Anterior cingulate cortex (tissue), 58 donors: ENCODE measurements at places on chromosomes 7 and 10.
A peak's percentile ranks its signal among the peaks of the same experiment; 100 is the strongest.

- no peak for DNase-seq
These were observed 301.0 kb downstream of the LHFPL3 start for GRCh38 chr7:104629408-104629807.

DNA sequence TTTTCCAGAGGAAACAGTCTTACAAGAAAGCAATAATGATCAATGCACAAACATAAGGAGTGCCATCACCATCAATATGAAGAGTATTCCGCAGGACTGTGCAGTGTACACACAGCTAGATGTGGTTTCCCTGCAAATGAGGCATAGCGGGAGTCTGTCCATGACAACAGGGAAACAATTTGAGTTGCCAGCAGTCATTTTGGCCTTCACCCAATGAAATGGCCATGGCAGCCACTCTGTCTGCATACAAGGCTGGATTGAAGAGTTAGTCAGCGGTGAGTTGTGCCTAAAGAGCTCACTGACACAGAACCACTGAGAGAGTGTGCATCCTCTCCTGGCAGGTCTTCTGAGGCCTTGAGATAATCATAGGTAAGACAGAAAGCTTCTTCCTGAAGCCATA, 303.3 kb downstream of the IPMK start:
- peak; percentile 80 for DNase-seq

- no peak for DNase-seq
These were observed 31.7 kb upstream of the HERPUD2 start for GRCh38 chr7:35726654-35727053.

- no peak for DNase-seq
These were observed 194.6 kb upstream of the TBX20 start for GRCh38 chr7:35448486-35448885.

- DNase-seq = peak; percentile 23
These were observed 163.6 kb downstream of the GRM8 start for GRCh38 chr7:127089146-127089545.

DNA sequence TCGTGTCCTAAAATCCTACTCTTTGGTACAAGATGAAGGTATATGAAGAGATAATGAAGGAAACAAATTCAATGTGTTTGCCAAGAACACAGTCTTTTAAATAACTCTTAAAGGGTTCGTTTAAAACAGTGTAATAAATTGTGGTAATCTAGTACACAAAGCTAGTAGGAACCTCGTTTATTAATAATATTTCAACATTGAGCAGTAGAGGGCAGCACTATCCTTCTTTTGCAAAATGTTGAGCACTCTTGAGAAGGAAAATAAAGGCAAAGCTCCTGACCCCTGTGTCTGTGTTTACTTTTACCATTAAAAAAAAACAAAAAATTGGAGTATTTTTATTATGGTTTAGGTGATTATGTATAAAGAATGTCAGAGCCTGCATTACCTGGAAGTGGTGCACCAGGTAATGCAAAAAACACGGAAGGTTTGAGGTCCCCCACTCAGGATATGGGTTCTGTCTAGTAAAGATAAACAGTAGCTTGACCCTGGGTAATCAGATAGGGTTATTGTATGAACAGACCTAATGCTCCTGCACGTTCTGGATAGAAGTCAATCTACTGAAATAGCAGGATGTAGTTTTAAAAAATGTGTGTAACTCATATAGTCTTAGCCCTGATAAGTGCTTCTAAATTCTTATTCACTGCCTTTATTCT, 5.7 kb upstream of the GOT1 start:
- DNase-seq = no peak

GRCh38 chr10:8039321-8039881, 15.1 kb upstream of the GATA3 start:
- DNase-seq = no peak

DNA sequence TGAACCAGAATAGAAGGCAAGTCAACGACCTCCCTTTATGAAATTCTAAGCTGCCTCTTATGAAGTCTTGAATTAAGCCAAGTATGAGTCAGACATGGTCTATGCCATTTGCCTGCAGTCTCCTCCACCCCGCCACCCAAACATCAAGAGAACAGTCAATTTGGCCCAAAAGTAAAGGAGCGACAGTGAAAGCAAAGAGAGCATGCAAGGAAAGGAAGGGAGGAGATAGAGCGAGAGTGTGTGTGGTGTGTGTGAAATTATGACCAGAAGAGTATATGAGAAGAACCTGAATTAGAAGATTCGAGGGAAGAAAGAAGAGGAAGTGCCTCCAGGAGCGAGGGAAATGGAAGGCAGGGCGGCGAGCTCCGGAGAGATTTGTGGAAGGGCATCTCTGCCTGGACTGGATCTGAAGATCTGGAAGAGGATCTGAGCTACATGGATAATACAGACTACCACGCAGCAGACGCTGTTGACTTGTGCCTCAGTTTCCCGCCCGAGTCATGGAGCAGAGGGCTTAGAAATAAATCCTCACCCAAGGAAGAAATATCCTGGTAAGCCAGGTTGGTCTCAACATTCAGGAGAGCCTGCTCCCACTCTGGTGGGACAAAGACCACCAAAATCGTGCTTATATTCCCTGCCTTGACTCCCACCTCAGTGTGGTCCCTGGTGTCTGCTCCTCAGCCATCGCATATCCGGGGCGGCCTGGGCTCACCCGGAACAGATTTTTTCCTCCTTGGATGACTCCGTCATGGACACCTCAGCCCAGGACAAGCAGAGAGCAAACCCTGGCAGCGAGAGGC, 459 bp downstream of the ZDHHC6 start:
- no peak for DNase-seq

DNA sequence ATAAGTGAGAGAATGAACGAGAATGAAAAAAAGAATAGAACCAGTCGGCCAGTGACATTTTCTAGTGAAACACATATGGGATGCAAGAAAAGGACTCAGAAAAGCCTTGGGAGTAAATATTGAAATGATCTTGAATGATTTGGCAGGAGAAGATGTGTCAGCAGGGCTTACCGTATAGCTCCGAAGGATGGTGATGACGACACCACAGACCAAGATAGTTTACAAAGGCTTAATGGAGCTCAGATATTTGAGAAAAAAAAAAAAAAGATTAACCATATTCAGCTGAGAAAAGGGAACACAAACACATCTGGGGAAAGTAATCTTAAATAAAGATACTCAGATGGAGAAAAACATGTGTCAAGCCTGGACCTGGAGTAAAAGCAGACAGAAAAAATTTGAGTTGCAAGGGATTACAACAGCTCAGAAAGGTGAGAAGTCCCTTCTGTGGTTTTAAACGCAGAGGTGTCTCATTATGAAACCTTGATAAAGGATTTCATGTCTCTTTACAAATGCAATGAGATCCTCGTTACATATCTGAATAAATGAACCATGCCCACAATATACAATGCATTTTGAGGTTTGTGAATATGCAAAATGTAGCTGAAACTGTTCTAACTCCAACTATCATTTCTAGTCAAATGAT, 36.0 kb downstream of the DNAJB9 start:
- DNase-seq = no peak

GRCh38 chr10:103967448-103968071, 620 bp downstream of the SLK start:
- DNase-seq = no peak

GRCh38 chr7:116986611-116987565, 33.6 kb downstream of the ST7 start:
- no peak for DNase-seq

DNA sequence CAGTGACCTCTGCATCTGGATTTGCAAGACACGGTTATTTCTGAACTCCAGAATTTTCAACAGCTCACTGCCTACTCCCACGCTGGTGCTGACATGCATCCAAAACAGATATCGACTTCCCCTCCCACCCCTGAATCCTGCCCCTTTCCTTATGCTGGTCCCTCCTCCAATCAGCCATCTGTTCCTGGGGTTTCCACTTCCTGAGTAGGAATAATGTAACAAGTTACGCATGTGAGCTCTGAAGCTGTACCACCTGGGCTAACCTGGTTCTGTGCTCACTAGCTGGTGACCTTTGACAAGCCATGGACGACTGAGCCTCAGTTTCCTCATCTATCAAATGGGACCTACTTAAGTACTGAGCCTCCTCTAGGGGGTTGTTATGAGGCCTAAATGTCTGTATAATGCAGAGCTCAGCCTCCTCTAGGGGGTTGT, 1.7 kb upstream of the NCAPG2 start:
- peak; percentile 14 for DNase-seq

GRCh38 chr10:129057856-129058663, 409.0 kb upstream of the MGMT start:
- DNase-seq = no peak

- no peak for DNase-seq
These were observed 42.6 kb upstream of the AMPH start for GRCh38 chr7:38673795-38674194.

- no peak for DNase-seq
These were observed 85.9 kb downstream of the FOXL3 start for GRCh38 chr7:375901-376305.

DNA sequence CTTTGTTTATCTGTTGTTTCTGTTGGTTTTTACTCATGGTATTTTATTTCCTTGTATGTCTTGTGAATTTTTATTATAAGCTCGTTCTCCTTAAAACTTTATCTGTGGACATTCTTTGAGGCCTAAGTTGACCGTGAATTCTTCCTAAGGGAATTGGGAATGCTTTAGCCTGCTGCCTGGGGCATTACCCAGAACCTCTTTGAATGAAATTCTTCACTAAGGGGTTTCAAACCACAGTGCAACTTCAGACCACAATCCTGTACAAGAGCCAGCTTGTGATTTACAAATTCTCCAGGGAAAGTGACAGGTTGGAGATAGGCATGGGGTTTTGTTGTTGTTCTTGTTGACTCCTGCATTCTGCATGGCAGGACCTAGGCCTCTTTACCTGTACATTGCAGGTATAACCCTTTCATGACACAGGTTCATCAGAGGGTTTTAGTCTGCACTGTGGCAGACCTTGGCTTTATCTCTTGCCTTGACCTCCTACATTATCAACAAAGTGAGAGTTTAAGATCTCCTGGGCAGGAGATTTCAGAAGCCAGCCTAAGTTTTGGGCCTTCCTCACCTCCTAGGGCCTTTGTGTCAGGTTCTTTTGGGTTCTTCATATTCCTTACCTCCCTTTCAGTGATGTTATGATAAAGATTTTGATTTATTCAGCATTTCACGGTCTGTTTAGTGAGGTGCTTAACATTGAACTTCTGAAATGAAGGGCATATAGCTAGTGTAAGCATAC, 70.2 kb downstream of the ABCC2 start:
- no peak for DNase-seq

DNA sequence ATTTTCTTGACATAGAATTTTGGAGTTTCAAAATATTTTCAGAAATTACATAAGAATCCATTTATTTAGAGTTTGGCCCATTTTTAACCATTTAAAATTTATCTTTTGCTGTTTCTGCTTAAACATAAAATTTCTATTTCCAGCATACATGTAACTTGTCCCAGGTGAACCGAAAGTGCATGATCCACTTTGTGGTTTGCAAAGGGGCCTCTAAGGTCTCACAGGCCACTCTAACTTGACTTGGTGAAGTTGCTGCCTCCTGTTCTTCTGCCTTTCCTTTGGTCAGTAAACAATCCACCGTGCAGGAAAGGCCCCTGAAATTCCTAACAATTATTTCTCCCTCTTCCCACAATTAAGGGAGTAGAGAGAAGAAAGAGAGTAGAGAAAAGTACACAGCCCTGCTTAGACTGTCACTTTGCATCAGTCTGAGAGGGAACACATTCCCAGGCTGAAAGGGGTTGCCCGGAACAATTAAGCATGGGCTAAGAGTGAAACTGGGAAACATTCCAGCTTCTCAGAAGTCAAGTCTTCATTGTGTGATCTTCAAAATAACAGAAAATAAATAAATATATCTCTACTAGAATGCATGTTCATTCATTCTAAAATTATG, 79.5 kb upstream of the SEMA3A start:
- DNase-seq = no peak

DNA sequence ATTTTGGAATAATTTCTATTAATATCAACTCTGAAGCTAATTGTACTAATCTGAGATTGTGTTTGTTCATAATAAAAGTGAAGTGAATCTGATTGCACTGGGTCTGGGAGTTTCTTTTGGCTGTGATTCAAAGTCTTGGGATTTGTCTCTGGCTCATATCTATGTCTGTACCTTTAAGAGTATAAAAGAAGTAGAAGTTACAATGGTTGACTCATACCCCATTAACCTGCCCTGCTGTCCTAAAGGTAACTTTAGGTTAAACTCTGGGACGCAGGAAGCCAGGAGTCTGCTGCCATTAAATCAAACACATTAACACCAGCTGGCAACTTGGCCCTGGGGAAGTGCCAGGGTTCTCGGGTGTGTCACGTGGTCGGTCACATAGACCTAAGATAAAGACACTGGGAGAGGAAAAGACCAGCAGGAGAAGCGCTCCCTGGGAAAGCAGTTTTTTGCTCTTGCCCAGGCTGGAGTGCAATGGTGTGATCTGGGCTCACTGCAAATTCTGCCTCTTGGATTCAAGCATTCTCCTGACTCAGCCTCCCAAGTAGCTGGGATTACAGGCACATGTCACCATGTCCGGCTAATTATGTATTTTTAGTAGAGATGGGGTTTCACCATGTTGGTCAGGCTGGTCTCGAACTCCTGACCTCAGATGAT, 17.8 kb downstream of the SCD start:
- DNase-seq = no peak

- DNase-seq = no peak
These were observed 58.0 kb downstream of the CALML3 start for GRCh38 chr10:5582736-5583135.

DNA sequence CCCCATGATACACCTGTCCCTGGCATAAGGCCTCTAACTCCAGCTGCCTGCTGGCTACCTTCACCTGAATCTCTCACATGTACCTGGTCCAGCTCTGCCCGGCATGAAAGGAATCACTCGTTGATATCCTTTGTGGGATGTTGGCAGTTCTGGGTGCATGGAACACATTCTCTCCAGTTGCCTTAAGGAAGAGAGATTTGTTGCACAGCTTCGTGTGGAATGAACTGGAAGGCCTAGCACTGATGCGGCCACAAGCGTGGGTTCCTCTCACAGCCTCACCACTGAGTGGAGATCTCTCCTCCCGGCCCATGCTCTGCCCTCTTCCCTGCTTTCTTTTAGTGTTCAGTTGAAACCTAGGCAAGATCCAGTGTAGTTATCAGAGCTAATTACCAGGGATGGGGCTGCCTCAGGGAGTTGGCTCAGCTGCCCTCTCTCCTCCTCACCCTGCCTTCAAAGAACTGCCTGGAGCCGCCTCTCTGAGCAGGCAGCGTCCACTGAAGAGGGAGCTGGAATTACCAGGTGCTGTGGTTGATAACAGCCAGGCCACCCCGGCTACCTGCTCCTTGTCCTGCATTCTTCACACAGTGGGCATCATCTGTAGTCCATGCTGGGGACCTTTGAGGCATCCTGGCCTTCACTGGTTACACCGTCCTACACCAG, 194.3 kb downstream of the CCDC3 start:
- no peak for DNase-seq
